ENCODE measurements at places on chromosomes 7 and 10.

- DNase-seq, result no peak
Observed at GRCh38 chr10:69936091-69936490, 116.6 kb upstream of the MACROH2A2 start.

GRCh38 chr7:114364151-114364550 is 50.5 kb upstream of the FOXP2 start:
- DNase-seq, result no peak

DNA sequence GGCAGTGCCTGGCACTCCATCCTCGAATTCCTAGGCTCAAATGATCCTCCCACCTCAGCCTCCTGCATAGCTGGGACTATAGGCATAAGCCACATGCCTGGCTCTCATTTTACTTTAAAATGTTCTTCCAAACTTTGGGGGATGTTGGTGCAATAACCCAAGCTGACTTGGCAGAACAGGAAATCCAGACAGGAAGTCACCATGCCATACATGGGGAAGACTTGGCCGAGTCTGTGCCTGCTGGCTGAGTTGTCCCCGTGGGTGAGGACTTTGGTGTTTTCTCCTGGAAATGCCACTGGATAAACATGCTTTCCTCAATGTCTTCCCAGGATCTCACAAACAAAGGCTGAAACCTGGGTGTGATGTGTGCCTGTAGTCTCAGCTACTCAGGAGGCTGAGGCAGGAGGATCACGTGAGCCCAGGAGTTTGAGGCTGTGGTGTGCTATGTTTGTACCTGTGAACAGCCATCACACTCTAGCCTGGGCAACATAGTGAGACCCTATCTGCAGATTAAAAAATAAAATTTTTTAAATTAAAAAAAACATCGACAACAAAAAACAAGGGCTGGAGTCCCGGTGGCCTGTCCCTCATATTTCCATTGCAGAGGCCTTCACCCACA is 19.8 kb downstream of the HKDC1 start:
- no peak for DNase-seq

GRCh38 chr7:6218329-6218728 is 54.1 kb downstream of the CYTH3 start:
- no peak for DNase-seq

DNA sequence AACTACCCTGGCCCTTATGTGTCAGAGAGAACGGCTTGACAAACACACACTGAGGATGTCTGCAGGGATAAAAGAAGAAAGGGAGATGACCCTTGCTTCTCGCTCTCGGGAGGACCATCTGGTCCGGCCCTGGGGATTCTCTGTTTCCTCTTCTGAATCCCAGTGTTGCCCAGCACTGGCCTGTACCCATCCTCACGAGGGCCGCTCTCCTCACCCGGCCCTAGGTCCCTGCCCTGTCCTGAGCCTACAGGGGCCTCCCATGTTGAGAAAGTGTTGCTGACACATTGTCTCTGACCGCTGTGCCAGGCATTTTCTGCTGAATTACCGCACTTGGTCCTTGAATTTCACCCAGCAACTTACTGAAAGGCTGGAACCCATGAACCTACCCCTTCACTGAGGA is 171.9 kb upstream of the LANCL2 start:
- no peak for DNase-seq

All from A172 (cell line).